Psoas muscle (tissue), 8 donors: ENCODE measurements at places on chromosomes 4 and X. TPM values are rescaled to one million over a fixed set of nuclear protein-coding genes. Genes with fewer than 3 reads are reported as not detected.

The TCEAL9 gene
- 5.4 TPM for total RNA-seq

The ARMCX4 gene
- total RNA-seq, result 4.4 TPM

DNA sequence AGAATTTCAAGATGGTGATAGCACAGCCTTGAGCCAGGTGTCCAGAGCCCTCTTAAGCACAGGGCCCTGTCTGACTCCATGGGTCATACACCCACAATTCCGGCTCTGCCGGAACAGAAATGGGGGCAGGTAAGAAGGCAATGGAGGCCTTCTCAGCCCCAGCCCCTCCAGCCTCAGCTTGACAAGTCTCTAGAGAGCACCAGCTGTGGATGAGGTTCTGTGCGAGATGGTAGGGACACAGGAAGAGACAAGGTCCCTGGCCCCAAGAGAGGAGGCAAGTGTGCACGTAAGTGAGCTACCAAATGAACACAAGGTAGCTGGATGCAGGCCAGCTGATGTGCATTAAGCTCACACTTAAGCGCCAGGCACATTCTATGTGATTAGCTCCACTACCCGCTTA lies 2.4 kb upstream of the PRRG3 start:
- H3K4me3 ChIP-seq, result no peak overlapping the region
- no peaks in the 10 kb centered on the region for H3K27me3 ChIP-seq
- DNase-seq, result no peak
- H3K4me1 ChIP-seq, result no peaks in the 10 kb centered on the region
- H3K27ac ChIP-seq, result no peak overlapping the region

- no peaks in the 10 kb centered on the region for H3K27me3 ChIP-seq
- H3K27ac ChIP-seq, result peak overlapping the region; percentile 13
- H3K36me3 ChIP-seq, result no peaks in the 10 kb centered on the region
- H3K4me1 ChIP-seq, result peaks cover 6% of the 10 kb centered on the region
- DNase-seq, result no peak
- peak overlapping the region; percentile 1 for H3K4me3 ChIP-seq
These were observed 59.0 kb downstream of the APBB2 start for GRCh38 chr4:41155194-41155830.

DNA sequence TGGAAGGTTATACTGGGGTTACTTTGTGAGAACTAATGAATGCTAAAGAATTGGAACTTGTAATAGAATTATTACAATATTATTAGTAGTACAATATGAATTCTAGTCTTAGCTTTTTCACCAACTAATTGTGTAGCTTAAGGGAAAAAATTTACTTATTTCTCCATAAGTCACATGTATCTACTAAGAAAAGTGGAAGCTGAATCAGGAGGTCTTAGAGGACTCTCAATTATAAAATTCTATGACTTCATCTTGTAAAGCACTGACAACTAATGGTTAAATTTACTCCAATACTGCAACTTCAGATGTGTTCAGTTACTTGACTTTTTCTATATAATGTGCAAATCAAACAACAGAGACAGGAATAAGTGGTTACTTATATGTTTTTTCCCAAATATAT lies 899 bp upstream of the TMPRSS11D start:
- no peaks in the 10 kb centered on the region for H3K36me3 ChIP-seq
- no peak overlapping the region for H3K27ac ChIP-seq
- no peak overlapping the region for H3K4me3 ChIP-seq
- no peaks in the 10 kb centered on the region for H3K4me1 ChIP-seq
- no peak for DNase-seq
- no peaks in the 10 kb centered on the region for H3K27me3 ChIP-seq

DNA sequence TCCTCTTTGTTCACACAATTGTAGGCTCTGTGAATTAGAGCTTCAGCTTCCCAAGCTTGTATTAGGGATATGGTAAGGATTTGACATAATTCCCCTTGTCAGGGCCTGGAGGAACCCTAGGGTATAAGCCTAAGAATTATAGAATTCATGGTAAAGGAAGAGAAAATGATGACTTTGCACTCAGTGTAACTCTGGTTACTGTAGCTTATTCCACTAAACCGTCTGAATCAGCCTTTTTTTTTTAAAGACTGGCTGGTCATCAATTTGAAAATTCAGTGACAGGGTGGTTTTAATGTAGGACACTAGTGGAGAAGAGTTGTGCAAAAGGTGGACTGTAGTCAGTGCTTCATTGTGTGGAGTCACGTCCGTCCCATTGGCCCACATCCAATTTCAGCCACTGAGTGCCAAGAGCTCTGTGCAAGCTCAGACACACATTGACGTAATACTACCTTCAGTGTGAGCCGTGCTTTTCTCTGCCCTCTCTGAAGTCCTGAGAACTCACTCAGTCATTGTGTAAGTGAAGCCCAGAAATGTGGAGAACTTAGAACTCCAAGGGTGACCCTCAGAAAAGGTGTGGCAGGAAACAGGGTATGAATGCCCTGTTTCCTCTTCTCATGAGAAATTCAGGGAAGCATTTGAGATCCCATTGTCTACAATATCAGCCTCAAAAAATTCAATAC lies 449.8 kb downstream of the C4orf33 start:
- no peaks in the 10 kb centered on the region for H3K27me3 ChIP-seq
- peak; percentile 72 for DNase-seq
- H3K4me1 ChIP-seq, result no peaks in the 10 kb centered on the region

DNA sequence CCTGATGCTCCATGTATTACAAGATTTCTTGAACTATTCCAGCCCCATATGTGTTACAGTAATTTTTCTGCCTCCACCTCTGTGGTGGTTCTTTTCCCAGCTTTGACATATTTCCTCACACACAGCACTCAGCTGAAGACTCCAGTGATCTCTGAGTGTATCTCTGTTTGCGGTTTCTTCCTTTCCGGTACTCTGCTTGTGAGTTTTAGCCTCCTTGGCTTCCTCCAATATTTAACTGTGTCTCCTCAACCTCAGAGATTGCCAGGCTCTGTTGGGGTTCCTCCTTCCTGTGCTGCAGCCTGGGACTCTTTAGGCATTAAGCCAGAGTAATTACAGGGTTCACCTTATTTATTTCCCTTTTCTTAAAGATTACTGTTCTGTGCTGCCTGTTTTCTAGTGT lies 73.2 kb downstream of the NFKB1 start:
- peaks cover 27% of the 10 kb centered on the region for H3K36me3 ChIP-seq
- H3K4me3 ChIP-seq, result no peak overlapping the region
- H3K27ac ChIP-seq, result no peak overlapping the region
- DNase-seq, result no peak
- H3K27me3 ChIP-seq, result no peaks in the 10 kb centered on the region
- no peaks in the 10 kb centered on the region for H3K4me1 ChIP-seq

GRCh38 chr4:121049072-121049599 lies 23.2 kb downstream of the NDNF start:
- H3K27me3 ChIP-seq, result no peaks in the 10 kb centered on the region
- DNase-seq, result no peak
- no peak overlapping the region for H3K4me3 ChIP-seq
- H3K27ac ChIP-seq, result no peak overlapping the region
- H3K36me3 ChIP-seq, result no peaks in the 10 kb centered on the region

- no peak for DNase-seq
- H3K27ac ChIP-seq, result no peak overlapping the region
- no peak overlapping the region for H3K4me3 ChIP-seq
These were observed 7.8 kb downstream of the CXXC4 start for GRCh38 chr4:104486716-104487504.

- H3K4me3 ChIP-seq, result no peak overlapping the region
- DNase-seq, result no peak
- no peak overlapping the region for H3K27ac ChIP-seq
- H3K27me3 ChIP-seq, result no peaks in the 10 kb centered on the region
- no peaks in the 10 kb centered on the region for H3K36me3 ChIP-seq
These were observed 258.5 kb upstream of the SLIT2 start for GRCh38 chr4:19993242-19993641.
